ENCODE measurements at places on chromosomes 6 and 20.

DNA sequence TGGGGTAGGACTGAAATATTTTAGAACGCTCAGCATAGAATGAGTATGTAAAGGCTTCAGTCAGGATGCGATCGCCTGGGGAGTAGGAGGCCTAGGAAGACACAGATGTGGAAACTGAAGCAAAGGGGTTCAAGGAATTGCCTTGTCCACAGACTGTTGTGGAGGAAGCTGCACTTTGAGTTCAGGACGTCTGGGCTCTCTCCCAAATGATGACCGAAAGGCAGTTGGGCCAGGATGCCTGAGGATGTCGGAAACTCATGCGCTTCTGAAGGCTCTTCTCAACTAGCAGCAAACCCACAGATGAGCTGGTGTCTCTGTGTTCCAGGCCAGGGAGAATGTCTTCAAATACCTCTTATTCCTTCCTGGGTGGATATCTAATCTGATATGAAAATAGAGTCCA lies 146.2 kb upstream of the SULF2 start:
- DNase-seq: no peak

- no peak for DNase-seq
Measured at GRCh38 chr6:167275436-167275835, 15.7 kb upstream of the UNC93A start.

DNA sequence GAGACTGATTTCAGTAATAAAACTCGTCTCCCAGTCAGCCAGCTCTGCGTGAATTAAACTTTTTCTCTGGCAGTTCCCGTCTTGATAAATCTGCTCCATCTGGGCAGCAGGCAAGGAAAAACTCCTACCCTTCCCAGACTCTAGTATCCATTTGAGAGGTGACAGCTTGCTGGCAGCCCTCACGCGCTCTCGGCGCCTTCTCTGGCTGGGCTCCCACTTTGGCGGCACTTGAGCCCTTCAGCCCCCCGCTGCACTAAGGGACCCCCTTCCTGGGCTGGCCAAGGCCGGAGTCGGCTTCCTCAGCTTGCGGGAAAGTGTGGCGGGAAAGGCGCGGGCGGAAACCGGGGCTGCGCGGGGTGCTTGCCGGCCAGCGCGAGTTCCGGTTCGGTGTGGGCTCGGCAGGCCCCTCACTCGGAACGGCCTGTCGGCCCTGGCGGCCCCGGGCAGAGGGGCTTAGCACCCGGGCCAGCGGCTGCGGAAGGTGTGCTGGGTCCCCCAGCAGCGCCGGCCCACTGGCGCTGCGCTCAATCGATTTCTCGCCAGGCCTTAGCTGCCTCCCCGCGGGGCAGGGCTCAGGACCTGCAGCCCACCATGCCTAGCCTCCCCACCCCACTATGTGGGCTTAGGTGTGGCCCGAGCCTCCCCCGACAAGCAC lies 21.8 kb upstream of the GMPR start:
- no peak for DNase-seq

- no peak for DNase-seq
Measured at GRCh38 chr6:39870950-39871349, 63.3 kb downstream of the MOCS1 start.

GRCh38 chr20:10077081-10077471 lies 42.3 kb downstream of the ANKEF1 start:
- DNase-seq: no peak

DNA sequence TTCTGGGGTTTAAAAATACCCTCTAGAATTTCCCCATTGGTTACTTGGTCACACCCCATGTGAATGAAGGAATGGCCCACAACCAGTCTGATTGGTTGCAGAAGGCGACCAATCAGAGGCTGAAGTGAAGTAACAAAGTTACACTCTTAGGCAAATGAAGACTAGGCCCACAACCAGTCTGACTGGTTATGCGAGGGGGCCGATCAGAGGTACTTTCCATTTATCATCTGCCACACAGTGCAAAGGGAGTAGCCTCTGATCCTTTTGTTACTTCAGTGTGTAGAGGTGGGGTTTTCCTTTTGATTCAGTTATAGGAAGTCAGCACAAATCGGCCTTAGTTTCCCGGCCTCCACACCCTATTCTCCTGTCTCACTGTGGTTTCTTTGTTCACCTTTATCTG lies 61.2 kb upstream of the SGK1 start:
- DNase-seq: no peak

- no peak for DNase-seq
Measured at GRCh38 chr6:124055963-124056362, 252.3 kb downstream of the NKAIN2 start.

- no peak for DNase-seq
Measured at GRCh38 chr6:53857318-53858094, 62.7 kb downstream of the LRRC1 start.

DNA sequence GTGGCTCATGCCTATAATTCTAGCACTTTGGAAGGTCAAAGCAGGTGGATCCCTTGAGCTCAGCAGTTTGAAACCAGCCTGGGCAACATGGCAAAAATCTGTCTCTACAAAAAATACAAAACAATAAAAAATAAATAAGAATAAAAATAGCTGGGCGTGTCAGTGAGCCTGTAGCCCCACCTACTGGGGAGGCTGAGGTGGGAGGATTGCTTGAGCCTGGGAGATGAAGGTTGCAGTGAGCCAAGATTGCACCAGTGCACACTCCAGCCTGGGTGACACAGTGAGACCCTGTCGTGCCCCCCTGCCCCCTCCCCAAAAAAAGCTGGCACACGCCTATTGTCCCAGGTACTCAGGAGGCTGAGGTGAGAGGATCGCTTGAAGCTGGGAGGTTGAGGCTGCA lies 35.1 kb upstream of the SRPK1 start:
- DNase-seq: no peak

DNA sequence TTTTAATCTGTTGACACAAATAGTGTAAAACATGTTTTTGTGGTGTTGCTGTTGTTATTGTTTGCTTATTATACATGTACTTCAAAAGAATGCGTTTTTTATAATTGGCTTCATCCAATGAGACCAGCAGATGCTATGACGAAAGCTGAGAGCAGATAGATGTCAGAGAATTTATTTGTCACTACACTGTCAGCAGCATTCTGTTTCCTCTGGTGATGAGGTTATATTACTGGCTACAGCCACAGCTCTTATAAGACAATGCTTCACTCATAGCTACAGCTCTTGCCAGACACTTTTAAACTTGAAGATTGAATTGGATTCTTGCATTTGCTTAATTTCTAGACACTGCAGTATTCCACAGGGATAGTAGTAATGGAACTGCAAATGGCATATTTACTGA lies 860.5 kb downstream of the TBC1D32 start:
- no peak for DNase-seq

- no peak for DNase-seq
Measured at GRCh38 chr20:31943052-31943471, 8.8 kb downstream of the PDRG1 start.

DNA sequence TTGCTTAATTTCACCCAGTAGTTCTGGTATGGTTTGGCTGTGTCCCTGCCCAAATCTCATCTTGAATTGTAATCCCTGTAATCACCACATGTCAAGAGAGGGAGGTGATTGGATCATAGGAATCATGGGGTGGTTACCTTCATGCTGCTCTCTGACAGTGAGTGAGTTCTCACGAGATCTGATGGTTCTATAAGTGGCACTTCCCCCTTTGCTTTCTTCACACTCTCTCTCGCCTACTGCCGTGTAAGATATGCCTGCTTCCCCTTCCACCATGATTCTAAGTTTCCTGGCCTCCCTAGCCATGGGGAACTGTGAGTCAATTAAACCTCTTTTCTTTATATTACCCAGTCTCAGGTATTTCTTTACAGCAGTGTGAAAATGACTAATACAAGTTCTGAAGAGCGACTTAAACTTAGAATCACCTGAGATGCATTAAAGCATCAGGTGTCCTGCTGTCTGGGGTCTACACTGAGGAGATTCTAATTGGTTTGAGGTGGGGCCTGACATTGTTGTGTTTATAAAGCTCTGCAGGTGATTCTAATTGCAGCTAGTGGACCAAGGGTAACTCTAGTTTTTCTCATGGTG lies 82.1 kb upstream of the DTNBP1 start:
- no peak for DNase-seq

DNA sequence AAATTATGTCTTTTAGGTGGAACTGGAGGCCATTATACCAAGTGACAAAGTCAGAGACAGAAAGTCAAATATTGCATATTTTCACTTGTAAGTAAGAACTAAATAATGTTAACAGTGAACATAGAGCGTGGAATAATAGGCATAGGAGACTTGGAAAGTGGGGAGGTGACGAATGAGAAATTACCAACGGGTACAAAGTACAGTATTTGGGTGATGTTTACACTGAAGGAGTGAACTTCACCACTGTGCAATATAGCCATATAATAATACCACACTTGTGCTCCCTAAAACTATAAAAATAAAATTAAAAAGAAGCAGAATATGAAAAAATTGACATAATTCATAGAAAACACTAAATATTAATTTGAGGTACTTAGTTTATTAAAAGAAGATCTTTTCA lies 14.9 kb downstream of the EYS start:
- DNase-seq: no peak

DNA sequence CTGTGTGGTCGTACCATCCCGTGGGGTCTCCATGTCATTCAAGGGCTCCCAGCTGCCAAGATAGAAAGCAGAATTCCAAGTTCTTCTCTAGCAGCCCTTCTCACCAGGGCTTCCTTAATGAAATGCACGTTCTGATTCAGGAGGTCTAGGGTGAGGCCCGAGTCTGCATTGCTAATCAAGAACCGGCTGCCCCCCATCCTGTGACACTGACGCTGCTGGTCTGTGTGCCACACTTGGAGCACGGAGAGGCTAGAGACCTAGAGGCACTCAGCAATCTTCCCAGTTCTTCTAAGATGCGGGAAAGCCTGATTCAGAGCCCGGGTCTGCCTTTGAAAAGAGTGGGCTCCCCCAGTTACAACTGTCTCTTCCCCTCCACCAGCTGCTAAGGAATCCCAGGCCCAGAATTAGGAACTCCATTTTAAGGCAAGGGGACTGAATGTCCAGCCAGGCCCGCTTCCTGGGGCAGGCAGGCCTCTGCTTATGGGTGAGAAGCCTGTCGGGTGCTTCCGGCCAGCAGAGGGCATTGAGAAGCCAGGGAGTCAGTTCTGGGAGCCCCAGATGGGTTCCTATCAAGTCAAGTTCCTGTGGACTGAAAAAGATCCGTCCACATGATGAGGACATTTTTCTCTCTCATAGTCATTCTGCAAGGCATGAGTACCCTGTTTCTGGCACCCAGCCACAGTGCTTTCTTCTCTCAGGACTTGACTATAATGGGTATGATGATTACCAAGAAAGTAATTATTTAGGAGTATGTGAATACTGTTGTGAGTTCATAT lies 69.8 kb upstream of the RIN2 start:
- peak; percentile 44 for DNase-seq

- DNase-seq: peak; percentile 79
Measured at GRCh38 chr6:15089569-15090144, 156.2 kb upstream of the JARID2 start.

DNA sequence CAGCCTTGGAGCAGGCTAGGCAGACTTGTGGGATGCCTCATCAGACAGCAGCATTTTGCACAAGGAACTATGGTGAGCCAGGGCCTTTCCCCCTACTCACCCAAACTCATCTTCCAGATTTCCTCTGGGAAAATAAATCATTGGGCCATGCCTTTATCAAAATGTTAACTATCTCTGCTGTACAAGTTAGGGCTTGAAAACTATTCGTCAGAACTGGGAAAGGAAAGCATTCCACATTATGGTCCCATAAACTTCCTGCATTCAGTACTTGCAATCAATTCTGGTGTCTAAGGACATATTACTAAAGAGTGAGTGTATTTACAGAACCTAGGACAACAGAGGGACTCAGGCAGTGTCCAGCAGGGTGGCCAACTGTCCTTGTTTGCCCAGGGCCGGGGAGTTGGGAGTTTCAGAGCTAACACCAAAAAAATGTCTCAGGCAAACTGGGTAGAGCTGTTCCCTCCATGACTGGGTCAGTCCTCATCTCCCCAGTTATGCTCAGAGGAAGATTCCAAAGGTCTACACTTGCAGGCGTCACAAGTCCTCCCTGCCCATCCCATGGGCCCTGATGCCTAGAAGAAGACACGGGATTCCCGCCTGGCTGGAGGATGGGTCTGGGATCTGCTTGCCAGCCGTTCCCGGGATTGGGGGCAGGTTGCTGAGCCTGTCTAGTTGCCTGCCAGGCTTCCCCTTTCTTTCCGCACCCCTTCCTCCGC lies 72.2 kb downstream of the SLC22A3 start:
- DNase-seq: no peak

DNA sequence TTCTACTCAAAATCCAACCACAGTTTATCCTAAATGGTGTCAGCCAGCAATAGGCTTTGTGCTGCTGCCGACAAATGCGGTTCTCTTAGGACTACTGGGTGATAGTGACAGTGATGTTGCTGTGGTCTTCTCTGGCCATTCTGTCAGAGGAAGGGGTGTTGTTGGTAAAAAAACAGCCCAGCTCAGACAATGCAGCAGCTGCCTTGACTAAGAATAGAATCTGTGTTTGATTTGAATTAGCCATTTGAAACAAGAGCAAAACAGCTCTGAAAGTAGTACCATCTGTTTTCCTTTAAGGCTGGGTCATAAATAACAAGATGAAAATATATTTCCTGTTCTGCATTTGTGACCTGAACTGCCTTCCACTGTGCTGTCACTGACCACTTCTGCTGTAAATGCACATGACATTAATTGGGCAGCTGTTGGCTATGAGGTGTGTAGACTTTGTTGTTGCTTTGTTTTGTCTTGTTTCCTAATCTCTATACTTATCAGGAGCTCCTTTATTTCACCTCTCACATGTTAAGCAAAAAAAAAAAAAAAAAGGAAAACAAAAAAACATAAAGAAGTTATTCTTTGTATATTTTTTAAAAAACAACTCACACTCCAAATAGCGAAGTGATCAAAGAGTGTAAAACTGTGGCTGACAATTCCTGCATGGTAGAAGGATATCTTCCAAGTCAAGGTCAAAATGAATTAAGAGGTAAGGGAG lies 497.8 kb upstream of the ARID1B start:
- no peak for DNase-seq

DNA sequence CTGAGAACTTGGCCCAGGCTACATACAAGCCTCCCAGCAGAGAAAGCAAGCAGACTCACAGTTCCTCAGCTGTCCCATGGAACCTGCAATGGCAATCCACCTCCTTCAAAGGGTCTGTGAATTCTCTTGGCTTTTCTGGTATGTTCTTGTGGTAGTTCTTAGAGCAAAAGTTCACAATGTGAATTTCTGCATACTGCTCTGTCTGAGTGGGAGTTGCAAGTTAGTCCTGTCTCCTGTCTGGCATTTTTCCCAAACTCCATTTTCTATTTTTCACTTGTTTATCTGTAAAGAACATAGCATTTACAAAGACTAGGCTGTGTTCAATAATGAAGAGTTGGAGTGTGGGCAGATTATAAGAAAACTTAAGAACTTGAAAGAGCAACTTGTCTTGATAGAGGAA lies 269.9 kb downstream of the BCKDHB start:
- DNase-seq: no peak
